ENCODE measurements at places on chromosomes 7 and 10.

- H3K27ac ChIP-seq: no peak overlapping the region
- no peaks in the 10 kb centered on the region for H3K4me1 ChIP-seq
- DNase-seq: no peak
- H3K36me3 ChIP-seq: no peaks in the 10 kb centered on the region
- no peak overlapping the region for H3K4me3 ChIP-seq
These were observed 208.5 kb downstream of the COBL start for GRCh38 chr7:51108134-51108533.

DNA sequence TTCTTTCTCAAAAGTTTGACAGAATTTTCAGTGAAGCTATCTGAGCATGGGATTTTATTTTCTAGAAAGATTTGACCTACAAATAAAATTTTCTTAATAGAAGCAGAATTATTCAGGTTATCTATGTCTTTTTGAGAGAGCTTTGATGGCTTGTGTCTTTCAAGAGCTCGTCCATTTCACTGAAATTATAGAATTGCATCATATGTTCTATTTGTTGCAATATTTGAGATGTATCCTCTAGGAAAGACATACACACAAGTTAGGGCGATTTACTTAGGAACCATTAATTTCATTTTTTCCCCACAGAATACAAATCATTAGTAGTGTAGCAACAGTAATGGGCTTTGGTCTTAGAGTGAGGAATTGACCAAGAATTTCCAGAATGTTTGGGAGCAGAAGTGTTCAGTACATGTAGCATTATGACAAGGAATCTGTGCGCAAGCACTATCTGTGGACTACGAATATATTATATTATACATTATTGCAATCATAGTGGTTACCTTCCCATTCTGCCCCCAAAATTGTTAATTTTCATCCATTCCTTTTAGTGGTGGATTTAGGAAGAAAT lies 12.8 kb upstream of the COL17A1 start:
- H3K27ac ChIP-seq: no peak overlapping the region
- no peaks in the 10 kb centered on the region for H3K27me3 ChIP-seq
- no peaks in the 10 kb centered on the region for H3K36me3 ChIP-seq
- H3K4me3 ChIP-seq: no peak overlapping the region
- peaks cover 5% of the 10 kb centered on the region for H3K4me1 ChIP-seq
- DNase-seq: no peak

GRCh38 chr7:51224811-51225595 lies 91.6 kb downstream of the COBL start:
- DNase-seq: no peak
- H3K27me3 ChIP-seq: no peaks in the 10 kb centered on the region
- H3K36me3 ChIP-seq: no peaks in the 10 kb centered on the region
- H3K4me1 ChIP-seq: peaks cover 31% of the 10 kb centered on the region

DNA sequence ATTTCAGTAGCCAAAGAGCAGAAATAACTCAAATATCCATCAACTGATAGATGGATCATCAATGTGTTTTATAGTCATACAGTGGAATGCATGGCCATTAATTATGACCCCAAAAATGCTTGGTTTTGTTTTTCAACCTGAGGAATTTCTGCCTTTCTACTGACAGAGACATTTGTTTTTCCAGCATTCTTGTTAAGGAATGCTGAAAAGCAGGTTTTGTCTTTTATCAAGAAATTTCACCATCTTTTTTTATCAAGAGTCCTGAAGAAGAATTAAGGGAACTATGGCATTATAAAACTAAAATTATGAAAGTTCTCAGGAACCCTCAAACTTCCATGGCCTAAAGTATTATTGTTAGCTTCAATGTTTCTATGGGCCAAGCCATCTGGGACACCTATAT lies 153.4 kb upstream of the THSD7A start:
- no peak overlapping the region for H3K4me3 ChIP-seq
- no peaks in the 10 kb centered on the region for H3K27me3 ChIP-seq
- H3K4me1 ChIP-seq: no peaks in the 10 kb centered on the region
- H3K27ac ChIP-seq: no peak overlapping the region

DNA sequence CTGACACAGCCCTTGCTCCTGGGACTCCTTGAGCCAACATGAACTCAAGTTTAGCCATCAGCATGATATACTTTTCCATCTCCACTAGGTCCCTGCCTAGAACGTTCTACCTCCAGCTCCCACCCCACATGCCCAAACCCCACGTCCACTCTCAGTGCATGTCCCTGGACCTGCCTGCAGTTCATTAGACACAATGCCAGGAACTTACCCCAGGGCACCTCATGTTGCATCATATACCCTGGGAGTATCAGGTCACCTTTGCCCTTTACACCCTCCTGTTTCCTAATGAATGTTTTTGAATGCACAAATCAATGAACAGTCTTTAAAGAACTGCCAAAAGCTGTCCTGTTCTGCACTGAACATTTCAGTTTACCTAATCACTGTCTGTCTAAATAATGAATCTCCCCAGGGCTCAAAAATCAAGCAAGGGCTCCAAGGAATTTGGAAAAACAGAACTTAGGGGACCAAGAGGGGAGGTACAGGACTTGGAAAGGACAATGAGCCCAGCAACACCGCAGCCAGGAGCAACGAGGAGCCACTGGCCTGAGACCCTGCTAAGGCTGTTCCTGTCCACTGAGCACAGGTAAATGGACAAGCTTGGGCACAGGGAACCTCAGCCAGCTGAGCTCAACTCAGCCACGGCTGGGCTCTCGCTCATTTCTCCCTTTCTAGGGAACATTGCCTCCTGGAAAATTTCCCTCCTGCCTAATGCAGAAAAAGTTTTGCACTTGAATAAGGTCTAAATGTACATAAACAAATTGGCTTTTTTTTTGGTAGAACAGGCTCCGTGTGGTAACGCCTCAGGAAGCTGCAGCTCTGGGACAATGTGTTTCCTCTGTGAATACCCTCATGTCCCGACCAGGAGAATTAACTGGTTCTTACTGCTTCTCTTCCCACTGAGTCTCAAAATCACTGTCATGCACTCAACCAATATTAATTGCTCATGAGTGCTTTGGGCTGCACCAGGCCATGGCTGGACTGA lies 7.4 kb downstream of the MAT1A start:
- no peaks in the 10 kb centered on the region for H3K36me3 ChIP-seq
- no peak overlapping the region for H3K27ac ChIP-seq
- no peaks in the 10 kb centered on the region for H3K27me3 ChIP-seq
- H3K4me1 ChIP-seq: no peaks in the 10 kb centered on the region
- no peak overlapping the region for H3K4me3 ChIP-seq

GRCh38 chr7:45660201-45660900 lies 86.2 kb downstream of the ADCY1 start:
- H3K27ac ChIP-seq: no peak overlapping the region
- H3K36me3 ChIP-seq: no peaks in the 10 kb centered on the region
- H3K4me3 ChIP-seq: no peak overlapping the region
- no peaks in the 10 kb centered on the region for H3K4me1 ChIP-seq

- DNase-seq: no peak
- no peak overlapping the region for H3K4me3 ChIP-seq
- H3K27ac ChIP-seq: peak overlapping the region; percentile 65
These were observed 172.5 kb upstream of the SVIL start for GRCh38 chr10:29807163-29807806.

- H3K4me1 ChIP-seq: no peaks in the 10 kb centered on the region
- no peak overlapping the region for H3K27ac ChIP-seq
These were observed 509.9 kb downstream of the LRMDA start for GRCh38 chr10:75941223-75941801.

DNA sequence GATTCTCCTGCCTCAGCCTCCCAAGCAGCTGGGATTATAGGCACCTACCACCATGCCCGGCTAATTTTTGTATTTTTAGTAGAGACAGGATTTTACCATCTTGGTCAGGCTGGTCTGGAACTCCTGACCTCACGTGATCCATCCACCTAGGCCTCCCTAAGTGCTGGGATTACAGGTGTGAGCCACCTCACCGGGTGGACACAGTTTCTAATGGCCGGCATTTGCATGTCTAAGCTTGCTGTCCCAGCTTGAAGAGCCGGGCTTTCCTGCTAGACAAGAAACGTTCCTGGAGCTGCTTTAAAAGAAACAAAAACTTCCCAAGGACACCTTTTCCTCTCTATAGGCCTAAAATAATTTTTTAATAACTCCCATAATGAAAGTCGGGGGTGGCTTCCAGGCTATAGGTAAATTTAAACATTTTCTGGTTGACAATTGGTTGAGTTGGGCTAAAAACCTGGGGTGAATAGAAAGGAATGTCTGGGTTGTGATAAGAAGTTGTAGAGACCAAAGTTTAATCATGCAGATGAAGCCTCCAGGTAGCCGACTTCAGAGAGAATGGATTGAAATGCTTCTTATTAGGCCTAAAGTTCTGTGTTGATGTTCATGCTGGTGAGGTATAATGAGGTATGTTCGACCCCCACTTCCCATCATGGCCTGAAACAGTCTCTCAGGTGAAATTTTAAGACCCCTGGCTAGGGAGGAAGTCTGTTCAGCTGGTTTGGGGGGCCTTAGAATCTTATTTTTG lies 8.8 kb downstream of the ACADSB start:
- no peak overlapping the region for H3K4me3 ChIP-seq
- peak overlapping the region; percentile 61 for H3K27ac ChIP-seq
- H3K4me1 ChIP-seq: no peaks in the 10 kb centered on the region

GRCh38 chr7:128122576-128123290 lies 91.5 kb upstream of the LRRC4 start:
- no peaks in the 10 kb centered on the region for H3K36me3 ChIP-seq
- no peak for DNase-seq
- H3K27me3 ChIP-seq: no peaks in the 10 kb centered on the region
- no peak overlapping the region for H3K4me3 ChIP-seq

- no peak overlapping the region for H3K4me3 ChIP-seq
- no peaks in the 10 kb centered on the region for H3K4me1 ChIP-seq
- no peak for DNase-seq
- no peaks in the 10 kb centered on the region for H3K27me3 ChIP-seq
- no peak overlapping the region for H3K27ac ChIP-seq
- H3K36me3 ChIP-seq: no peaks in the 10 kb centered on the region
These were observed 137.9 kb downstream of the DNAJB6 start for GRCh38 chr7:157474685-157475084.

DNA sequence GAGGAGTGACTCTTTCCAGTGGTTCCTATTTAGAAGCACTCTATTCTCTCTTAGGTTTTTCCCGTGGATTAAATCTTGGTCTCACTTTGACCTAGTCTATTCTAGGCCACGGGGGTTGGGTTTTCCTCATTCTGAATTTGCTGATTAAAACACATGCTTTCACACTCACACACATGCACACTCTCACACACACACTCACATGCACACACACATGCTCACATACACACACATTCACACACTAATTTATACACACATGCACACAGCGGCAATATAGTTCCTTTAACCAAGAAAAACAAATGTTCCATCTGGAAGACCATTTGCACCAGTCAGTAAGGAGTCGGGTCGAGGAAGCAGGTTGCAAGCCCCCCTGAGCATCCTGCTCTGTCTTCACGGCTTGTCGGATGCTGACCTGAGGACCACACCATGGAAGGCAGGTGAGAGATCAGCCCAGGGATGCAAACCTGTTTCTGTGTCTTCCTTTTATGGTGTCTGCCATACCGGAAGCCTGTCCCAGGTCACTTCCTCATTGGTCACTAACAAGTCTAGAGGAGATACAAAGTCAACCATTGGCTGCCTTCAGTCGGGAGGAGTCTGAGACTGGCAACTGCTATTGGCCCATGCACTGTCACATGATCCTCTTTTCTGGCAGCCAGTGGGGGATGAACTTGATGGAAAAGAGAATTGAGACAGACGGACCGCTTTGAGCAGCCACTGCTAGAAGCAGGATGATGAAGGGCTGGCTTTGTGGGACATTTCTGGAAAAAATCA lies 330.8 kb downstream of the FGFR2 start:
- no peaks in the 10 kb centered on the region for H3K36me3 ChIP-seq
- H3K4me3 ChIP-seq: no peak overlapping the region
- peaks cover 8% of the 10 kb centered on the region for H3K4me1 ChIP-seq
- H3K27ac ChIP-seq: no peak overlapping the region

- peaks cover 70% of the 10 kb centered on the region for H3K36me3 ChIP-seq
- H3K27ac ChIP-seq: peak overlapping the region; percentile 52
- no peaks in the 10 kb centered on the region for H3K4me1 ChIP-seq
- H3K27me3 ChIP-seq: no peaks in the 10 kb centered on the region
These were observed 21.1 kb downstream of the LIMK1 start for GRCh38 chr7:74104702-74105101.

DNA sequence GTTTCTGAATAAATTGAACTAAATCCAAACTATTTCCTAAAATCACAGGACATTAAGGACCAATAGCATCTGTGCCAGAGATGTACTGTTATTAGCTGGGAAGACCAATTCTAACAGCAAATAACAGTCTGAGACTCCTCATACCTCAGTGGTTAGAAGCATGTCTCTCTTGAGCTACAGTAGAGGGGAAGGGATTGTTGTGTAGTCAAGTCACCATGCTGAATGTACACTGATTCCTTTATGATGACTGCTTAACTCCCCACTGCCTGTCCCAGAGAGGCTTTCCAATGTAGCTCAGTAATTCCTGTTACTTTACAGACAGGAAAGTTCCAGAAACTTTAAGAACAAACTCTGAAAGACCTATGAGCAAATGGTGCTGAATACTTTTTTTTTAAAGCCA lies 13.9 kb downstream of the MEST start:
- no peak overlapping the region for H3K27ac ChIP-seq
- no peak overlapping the region for H3K4me3 ChIP-seq
- no peak for DNase-seq

DNA sequence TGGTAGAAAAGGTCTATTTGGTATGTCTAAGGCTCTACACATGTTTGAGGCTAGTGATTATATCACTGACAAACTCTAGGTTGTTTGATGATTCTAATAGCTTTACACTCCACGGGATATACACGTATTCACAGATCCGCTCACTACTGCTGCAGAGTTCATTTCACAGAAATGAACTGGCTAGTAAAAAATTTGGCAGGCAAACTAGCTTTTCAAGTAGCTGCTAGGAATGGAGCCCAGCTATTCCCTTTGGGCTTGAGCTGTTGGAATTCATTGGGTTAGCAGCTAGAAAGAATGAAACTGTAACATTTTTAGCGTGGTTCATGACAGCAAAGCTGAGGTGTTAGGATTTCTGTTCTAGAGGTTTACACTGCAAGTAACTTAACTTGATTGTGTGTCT lies 37.6 kb downstream of the R3HCC1L start:
- no peak overlapping the region for H3K4me3 ChIP-seq
- H3K27me3 ChIP-seq: no peaks in the 10 kb centered on the region
- DNase-seq: no peak

DNA sequence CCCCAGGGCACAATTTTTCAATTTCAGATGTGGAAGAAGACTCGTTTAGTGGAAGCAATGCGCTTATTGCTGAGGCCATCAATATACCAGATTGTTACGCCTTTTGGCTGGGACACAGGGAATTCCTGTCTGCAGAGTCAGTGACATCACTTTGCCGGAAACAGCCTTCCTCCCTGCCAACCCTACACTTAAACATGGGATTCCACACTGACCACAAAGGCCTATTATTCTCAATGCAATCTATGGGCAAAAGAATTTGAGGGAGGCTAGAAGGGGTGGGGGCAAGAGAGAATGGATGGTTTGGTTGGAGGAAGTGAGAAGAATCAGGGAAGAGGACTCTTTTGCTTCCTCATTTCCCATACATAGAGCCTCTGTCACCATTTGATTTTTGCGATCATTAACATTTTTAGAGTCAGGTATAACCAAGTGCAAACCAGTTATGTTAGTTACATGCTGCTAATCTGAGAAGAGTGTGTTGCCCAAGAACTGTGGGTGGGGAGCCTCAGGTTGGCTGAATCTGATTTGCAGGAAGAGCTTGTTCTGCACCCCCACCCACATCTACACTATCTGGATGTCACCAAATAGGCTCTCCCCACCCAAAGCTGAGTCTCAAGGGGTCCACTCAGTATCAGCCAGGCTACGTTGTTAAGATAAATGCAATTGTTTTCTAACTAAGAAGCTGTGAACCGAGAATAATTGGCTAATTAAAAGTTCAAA lies 58.2 kb downstream of the ENTPD1 start:
- no peak overlapping the region for H3K4me3 ChIP-seq
- H3K27me3 ChIP-seq: no peaks in the 10 kb centered on the region
- H3K27ac ChIP-seq: peak overlapping the region; percentile 32
- peaks cover 38% of the 10 kb centered on the region for H3K4me1 ChIP-seq

Measured in esophagus squamous epithelium (tissue), 5 donors.